ENCODE measurements at places on chromosomes 3 and 15. TPM values are rescaled to one million over a fixed set of nuclear protein-coding genes. Genes with fewer than 3 reads are reported as not detected.
A peak's percentile ranks its signal among the peaks of the same experiment; 100 is the strongest.

- H3K4me1 ChIP-seq: peaks cover 81% of the 10 kb centered on the region
- H3K4me3 ChIP-seq: no peak overlapping the region
- H3K27me3 ChIP-seq: no peaks in the 10 kb centered on the region
- H3K36me3 ChIP-seq: peaks cover 3% of the 10 kb centered on the region
- DNase-seq: no peak
- no peak overlapping the region for H3K27ac ChIP-seq
These were observed 33.1 kb downstream of the FLNB start for GRCh38 chr3:58041182-58041825.

GRCh38 chr15:62119874-62120273 lies 45.2 kb downstream of the C2CD4B start:
- peaks cover 48% of the 10 kb centered on the region for H3K4me1 ChIP-seq
- peaks cover 3% of the 10 kb centered on the region for H3K27me3 ChIP-seq
- H3K4me3 ChIP-seq: no peak overlapping the region
- no peak for DNase-seq
- H3K27ac ChIP-seq: peak overlapping the region; percentile 83
- no peaks in the 10 kb centered on the region for H3K36me3 ChIP-seq

DNA sequence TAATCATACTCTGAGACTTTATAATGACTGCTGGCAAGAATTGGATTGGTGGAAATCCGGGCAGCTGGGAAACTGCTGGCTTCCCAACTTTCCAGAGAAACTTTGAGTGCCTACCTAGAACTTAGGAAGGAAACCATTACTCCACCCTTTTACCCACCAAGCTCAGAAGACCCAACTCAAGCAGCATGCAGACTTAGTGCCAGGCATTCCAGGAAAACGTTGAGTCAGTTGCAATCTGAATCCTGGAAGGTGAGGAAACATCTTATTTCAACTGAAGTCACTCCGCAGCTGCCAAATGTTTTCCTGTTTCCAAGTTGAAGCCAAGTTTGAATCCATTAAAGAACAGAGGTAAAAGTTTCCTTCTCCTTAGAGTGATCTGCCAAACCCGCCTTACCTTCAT lies 126.5 kb downstream of the ZNF385D start:
- H3K4me1 ChIP-seq: no peaks in the 10 kb centered on the region
- no peak overlapping the region for H3K27ac ChIP-seq
- H3K36me3 ChIP-seq: no peaks in the 10 kb centered on the region
- H3K4me3 ChIP-seq: no peak overlapping the region
- no peaks in the 10 kb centered on the region for H3K27me3 ChIP-seq

ERICH6 gene
- total RNA-seq: not detected

DNA sequence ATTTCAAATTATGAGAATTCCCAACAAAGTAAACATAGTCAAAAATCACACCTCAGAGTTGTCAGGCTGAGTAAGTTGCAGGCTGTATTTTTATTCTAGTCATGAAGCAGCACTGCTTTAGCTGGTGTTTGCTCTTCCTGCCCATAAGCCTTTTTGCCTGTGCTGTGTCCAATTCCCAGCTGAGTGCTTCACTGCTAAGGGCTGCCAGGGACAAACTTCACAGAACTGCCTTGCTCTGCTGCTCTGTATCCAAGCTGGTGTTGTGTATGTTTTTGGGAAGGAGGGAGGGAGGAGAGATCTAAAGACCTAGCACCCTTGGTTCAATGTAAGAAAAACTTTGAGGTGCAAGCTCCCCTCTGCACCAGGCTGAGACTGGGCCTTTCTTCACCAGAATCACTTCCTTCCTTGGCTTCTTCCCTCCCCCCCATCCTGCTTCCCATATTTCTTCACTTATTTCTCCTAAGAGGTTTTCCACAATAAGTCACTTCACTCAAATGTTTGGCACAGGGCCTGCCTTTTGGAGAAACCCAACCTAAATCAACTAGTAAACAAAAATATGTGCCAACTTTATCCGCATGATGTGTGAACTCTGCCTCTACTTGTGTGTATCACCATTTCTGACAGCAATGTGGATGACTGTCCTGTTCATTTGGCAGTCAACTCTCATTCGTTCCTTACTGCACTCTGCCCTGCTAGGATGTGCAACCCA lies 156.1 kb downstream of the TBL1XR1 start:
- no peak overlapping the region for H3K4me3 ChIP-seq
- no peak for DNase-seq
- no peak overlapping the region for H3K27ac ChIP-seq
- H3K27me3 ChIP-seq: no peaks in the 10 kb centered on the region
- H3K4me1 ChIP-seq: peaks cover 21% of the 10 kb centered on the region

- H3K4me3 ChIP-seq: no peak overlapping the region
- peaks cover 14% of the 10 kb centered on the region for H3K27me3 ChIP-seq
- DNase-seq: no peak
- no peak overlapping the region for H3K27ac ChIP-seq
These were observed 261.3 kb upstream of the NECTIN3 start for GRCh38 chr3:110810356-110810755.

DNA sequence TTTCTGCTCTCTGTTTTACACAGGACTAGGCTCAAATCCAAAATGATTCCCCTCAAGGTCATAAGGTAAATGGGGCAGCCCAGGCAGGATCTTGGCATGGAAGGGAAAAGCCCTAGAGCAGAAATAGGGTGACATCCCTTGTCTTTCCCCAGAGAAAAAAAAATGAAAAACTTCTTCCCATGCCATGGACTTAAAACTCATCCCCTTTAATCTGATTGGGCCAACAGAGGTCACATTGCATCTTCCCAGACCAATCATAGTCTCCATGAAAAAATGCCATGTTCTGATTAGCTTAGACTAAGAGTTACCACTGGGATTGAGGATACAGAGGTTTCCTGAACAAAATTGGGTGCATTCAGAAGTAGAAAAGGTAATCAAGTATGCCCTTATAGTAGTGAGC lies 241.3 kb upstream of the LRTM1 start:
- no peak for DNase-seq
- no peaks in the 10 kb centered on the region for H3K27me3 ChIP-seq
- H3K4me1 ChIP-seq: no peaks in the 10 kb centered on the region
- no peak overlapping the region for H3K4me3 ChIP-seq

DNA sequence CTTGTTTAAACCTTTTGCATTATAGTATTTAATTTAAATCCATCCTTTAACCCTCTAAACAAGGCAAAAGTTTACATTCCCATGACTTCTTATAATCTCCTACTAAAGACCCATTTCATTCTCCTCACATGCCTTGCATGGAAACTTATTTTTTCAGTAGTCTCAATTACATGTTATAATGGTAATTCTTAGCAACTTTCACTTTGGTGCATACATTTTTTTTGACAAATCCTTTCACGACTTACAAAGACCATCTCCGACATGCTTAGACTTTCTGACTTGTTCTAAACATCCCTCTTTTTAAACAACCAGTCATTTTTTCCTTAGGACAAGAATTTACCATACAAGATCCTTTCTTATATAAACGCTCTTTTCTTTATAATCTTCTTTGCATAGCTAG lies 615.4 kb upstream of the GBE1 start:
- H3K36me3 ChIP-seq: no peaks in the 10 kb centered on the region
- no peaks in the 10 kb centered on the region for H3K4me1 ChIP-seq
- H3K4me3 ChIP-seq: no peak overlapping the region
- H3K27ac ChIP-seq: no peak overlapping the region
- DNase-seq: no peak

DNA sequence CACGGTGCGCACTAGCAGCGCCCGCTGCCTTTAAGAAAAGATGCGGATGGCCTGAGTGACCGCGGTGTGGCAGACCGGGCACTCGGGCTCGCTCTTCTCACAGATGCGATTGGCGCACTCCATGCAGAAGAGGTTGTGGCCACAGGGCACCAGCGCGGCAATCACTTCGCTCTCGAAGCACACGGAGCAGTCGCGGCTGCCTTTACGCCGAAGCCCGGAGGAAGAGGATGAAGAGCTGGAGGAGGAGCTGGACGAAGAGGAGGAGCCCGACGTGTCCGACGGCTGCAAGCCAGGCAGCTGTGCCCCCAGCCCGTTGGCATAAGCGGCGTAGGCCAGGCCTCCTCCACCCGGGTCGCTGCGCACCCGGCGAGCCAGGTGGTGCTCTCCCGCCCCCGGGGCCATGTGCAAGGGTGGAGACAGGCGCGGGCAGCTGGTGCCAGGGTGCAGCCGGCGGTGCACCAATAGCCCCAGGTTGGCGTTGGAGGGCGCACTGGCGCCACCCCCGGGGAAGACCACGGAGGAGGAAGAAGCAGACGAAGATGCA lies 2.6 kb downstream of the MEX3B start:
- H3K4me1 ChIP-seq: peaks cover 10% of the 10 kb centered on the region
- no peak for DNase-seq
- peak overlapping the region; percentile 39 for H3K4me3 ChIP-seq
- H3K27ac ChIP-seq: no peak overlapping the region
- peaks cover 21% of the 10 kb centered on the region for H3K27me3 ChIP-seq
- no peaks in the 10 kb centered on the region for H3K36me3 ChIP-seq

- H3K4me1 ChIP-seq: no peaks in the 10 kb centered on the region
- no peak overlapping the region for H3K4me3 ChIP-seq
- no peak overlapping the region for H3K27ac ChIP-seq
- no peak for DNase-seq
These were observed 44.8 kb upstream of the SLC41A3 start for GRCh38 chr3:126128504-126129397.

ARPIN gene
- not detected for total RNA-seq

GRCh38 chr15:73928971-73929627 lies 2.8 kb downstream of the LOXL1 start:
- H3K4me3 ChIP-seq: no peak overlapping the region
- H3K4me1 ChIP-seq: peaks cover 23% of the 10 kb centered on the region
- H3K27me3 ChIP-seq: no peaks in the 10 kb centered on the region
- H3K36me3 ChIP-seq: no peaks in the 10 kb centered on the region

SOX14 gene
- total RNA-seq: not detected

DNA sequence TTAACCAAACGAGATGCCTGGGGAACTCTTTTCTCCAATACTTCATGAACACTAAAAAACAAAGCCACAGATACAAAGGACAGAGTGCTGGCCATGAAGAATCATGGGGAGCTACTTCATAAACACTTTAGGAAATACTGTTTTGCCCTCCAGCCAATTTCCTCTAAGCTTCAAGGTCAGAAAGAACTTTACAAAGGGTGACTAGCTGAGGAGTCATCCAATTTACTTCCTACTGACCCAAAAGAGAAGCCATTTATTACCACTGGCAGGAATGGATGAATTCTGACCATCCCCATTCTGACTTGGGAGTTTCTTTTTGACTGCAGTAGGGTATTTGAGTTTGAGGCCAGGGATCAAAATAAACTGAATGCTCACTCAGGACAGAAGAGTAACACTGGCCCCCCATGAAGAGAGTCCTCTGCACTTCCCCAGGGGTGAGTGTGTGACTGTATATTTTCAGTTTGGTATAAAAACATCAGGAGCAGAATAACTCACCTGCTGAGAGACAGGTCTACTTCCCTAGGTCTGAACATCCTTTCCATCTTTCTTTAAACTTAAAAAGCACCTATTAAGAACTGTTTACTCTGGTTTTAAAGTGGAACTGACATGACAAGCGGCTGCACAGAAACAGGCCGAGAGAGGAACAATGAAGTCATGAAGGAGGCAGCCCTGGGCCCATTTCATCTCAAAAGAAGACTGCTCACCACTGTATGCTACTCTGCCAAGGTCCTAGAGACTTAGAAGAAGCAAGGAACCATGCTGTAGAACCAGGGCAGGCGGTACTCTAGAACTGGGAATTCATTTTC lies 203.6 kb downstream of the TNIK start:
- peak; percentile 40 for DNase-seq
- H3K27ac ChIP-seq: peak overlapping the region; percentile 74
- H3K27me3 ChIP-seq: no peaks in the 10 kb centered on the region
- no peak overlapping the region for H3K4me3 ChIP-seq

CELF6 gene
- not detected for total RNA-seq

- no peak overlapping the region for H3K27ac ChIP-seq
- DNase-seq: no peak
- no peaks in the 10 kb centered on the region for H3K4me1 ChIP-seq
- no peaks in the 10 kb centered on the region for H3K36me3 ChIP-seq
These were observed 43.9 kb downstream of the GOLIM4 start for GRCh38 chr3:168051531-168052471.

- no peak overlapping the region for H3K4me3 ChIP-seq
- H3K27me3 ChIP-seq: no peaks in the 10 kb centered on the region
- no peaks in the 10 kb centered on the region for H3K36me3 ChIP-seq
- peak; percentile 71 for DNase-seq
- no peak overlapping the region for H3K27ac ChIP-seq
These were observed 14.2 kb upstream of the COLQ start for GRCh38 chr3:15535732-15536131.

OSBPL10 gene
- 6.1 TPM for total RNA-seq

DNA sequence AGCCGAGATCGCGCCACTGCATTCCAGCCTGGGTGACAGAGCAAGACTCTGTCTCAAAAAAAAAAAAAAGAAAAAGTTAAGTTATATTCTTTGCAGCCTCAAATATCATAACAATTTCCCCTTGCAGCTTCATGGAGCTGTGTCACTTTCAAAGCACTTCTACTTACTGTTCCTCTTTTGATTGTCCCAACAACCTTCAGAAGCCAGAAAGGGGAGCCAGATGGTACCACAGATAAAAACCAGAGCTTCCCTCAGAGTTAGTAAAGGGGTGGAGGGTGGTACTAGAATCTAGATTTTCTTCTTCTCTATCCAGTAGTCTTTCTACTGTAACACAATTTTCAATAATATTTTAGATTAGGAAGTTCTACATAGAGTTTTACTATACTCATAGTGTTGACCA lies 188.8 kb downstream of the TAFA4 start:
- H3K27me3 ChIP-seq: peaks cover 16% of the 10 kb centered on the region
- H3K4me1 ChIP-seq: no peaks in the 10 kb centered on the region
- no peak overlapping the region for H3K4me3 ChIP-seq
- H3K36me3 ChIP-seq: no peaks in the 10 kb centered on the region

STRA6 gene
- total RNA-seq: not detected

PLSCR2 gene
- total RNA-seq: not detected

DNA sequence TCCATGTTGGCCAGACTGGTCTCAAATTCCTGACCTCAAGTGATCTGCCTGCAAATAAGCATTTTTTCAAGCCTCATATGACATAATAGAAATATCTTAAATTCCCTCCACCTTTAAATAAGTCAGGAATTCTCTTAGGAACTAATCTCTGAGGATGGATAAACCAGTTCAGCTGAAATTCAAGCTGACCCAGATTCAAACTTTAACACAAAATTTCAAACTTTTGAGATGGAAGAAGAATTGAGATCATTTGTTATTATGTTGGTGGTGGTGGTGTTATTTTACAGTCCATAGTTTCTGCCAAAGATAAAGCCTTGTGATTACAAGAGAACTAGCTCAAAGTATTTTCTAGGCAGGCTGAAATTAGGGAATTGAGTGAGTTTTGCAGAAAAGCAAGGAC lies 85.5 kb downstream of the SSR3 start:
- H3K36me3 ChIP-seq: no peaks in the 10 kb centered on the region
- no peak overlapping the region for H3K4me3 ChIP-seq
- no peaks in the 10 kb centered on the region for H3K4me1 ChIP-seq
- H3K27ac ChIP-seq: no peak overlapping the region
- H3K27me3 ChIP-seq: peaks cover 2% of the 10 kb centered on the region

All from activated naive CD4-positive, alpha-beta T cell treated with anti-CD3 and anti-CD28 coated beads for 36 hours (primary cell).